ENCODE measurements at places on chromosomes 16 and 17. TPM values are rescaled to one million over a fixed set of nuclear protein-coding genes. Genes with fewer than 3 reads are reported as not detected.

The MYBBP1A gene
- 54.1 TPM for total RNA-seq

DNA sequence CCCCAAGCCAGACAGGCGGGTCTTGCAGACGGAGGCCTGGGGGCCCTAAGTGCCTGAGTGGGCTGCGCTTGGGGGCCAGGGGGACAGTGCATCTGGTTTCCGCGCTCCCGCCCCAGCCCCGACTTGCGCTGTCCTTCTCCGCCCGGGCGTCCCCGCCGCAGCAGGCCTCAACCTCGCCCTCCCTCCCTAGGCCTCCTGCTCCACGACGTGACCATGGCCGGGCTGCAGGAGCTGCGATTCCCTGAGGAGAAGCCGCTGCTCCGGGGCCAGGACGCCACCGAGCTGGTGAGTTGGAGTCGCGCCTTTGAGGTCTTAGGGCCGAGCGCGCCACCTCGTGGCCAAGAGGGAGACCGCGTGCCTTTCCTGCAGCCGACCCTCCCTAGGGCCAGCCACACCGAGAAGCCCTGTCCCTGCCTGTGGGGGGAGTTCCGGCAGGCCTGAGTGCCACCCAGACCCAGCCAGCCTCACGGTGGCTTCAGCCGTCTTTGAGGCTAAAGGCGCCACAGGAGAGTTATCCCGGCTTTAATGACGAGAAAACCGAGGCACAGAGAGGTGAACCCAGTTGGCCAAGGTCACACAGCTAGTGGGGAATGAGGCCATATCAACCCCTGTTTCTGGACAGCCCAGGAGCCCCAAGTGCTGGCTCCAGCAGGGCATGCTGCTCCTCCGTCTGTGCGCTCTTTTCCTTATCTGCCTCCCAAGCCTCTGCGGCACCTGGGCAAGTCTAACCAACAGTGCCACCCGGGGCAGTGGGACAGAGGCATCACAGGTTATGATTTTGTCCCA is 12.2 kb upstream of the NDRG4 start:
- no peaks in the 10 kb centered on the region for H3K36me3 ChIP-seq
- peak overlapping the region; percentile 40 for H3K4me3 ChIP-seq
- H3K4me1 ChIP-seq: peaks cover 10% of the 10 kb centered on the region

The GSDMA gene
- not detected for total RNA-seq

The SLC6A4 gene
- total RNA-seq: 2.0 TPM

DNA sequence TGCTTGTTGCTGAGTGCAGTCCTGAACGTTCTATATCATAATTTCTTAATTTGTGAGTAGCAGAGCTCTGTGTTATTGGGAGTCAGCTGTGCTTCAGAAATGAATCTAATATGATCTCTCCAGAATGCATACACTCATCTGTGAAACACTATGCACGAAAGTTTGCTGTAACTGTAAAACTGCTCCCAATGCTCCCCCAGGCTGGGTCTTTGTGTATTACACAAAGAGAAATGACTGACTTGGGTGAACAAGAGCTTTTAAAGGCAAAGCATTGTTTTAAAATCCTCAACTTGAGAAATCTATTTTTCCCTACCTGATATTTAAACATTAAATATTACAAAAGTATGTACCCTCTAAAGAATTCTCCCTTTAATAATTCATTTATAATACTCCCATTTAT is 636.7 kb upstream of the KIF2B start:
- H3K27me3 ChIP-seq: no peaks in the 10 kb centered on the region
- no peak overlapping the region for H3K4me3 ChIP-seq
- no peaks in the 10 kb centered on the region for H3K36me3 ChIP-seq
- no peaks in the 10 kb centered on the region for H3K4me1 ChIP-seq
- no peak for DNase-seq

The WNK4 gene
- 3.6 TPM for total RNA-seq

- no peaks in the 10 kb centered on the region for H3K27me3 ChIP-seq
- H3K27ac ChIP-seq: no peak overlapping the region
- H3K36me3 ChIP-seq: no peaks in the 10 kb centered on the region
- no peak overlapping the region for H3K4me3 ChIP-seq
Observed at GRCh38 chr17:19304209-19304608, 58.3 kb downstream of the B9D1 start.

The EFCAB3 gene
- total RNA-seq: not detected

DNA sequence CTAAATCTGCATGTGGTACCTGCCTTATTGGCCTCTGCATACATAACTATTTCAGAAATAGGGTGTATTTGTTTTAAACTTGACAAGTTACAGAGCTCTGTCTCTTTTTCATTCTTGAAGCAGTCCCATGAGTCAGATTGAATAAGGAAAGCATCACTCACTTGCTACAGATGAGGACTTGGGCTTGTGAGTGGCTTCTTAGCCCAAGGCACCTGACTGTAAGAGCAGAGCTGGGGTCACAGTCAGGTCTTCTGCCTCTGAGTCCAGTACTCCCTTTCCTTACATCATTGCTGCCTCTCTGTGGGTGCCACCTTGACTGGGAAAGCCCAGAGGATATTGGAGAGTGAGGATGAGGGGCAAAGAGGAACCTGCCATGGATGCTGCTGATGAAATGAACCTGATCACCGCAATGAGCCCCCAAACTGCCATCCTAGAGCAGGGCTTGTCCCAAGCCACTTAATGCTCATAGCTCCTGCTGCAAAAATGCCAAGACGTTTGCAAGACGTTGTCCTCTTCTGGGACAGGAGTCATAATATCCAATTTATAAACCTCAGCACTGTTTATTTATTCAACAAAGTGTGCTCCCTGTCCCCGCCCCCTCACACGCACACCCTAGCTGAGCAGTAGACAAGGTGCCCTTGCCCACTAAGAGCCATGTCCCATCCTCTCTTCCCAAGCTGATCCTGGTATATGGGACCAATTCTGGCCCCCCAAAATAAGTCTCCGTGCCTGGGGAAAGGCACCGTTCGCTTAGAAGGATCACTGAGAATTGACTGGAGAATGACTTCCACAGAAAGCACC is 74.1 kb downstream of the CCDC182 start:
- H3K27ac ChIP-seq: no peak overlapping the region
- no peak overlapping the region for H3K4me3 ChIP-seq
- H3K36me3 ChIP-seq: no peaks in the 10 kb centered on the region
- no peak for DNase-seq
- no peaks in the 10 kb centered on the region for H3K27me3 ChIP-seq

The PLA2G10 gene
- total RNA-seq: not detected

GRCh38 chr16:31083981-31084380 is 4.8 kb downstream of the PRSS53 start:
- DNase-seq: no peak
- no peak overlapping the region for H3K27ac ChIP-seq

The ZFPM1 gene
- total RNA-seq: 0.44 TPM

DNA sequence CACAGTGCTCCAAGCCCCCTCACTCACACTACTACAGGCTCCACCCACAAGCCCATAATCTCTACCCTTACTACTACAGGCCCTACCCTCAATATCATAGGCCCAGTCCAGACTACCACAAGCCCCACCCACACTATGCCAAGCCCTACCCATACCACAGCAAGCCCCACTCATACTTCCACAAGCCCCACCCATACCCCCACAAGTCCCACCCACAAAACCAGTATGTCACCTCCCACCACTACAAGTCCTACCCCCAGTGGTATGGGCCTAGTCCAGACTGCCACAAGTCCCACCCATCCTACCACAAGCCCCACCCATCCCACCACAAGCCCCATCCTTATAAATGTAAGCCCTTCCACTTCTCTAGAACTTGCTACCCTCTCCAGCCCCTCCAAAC is 13.8 kb downstream of the RIPOR1 start:
- H3K4me3 ChIP-seq: no peak overlapping the region
- peaks cover 13% of the 10 kb centered on the region for H3K36me3 ChIP-seq
- no peaks in the 10 kb centered on the region for H3K27me3 ChIP-seq
- no peak for DNase-seq

GRCh38 chr17:15782866-15783265 is 50.8 kb downstream of the TBC1D26 start:
- no peak for DNase-seq
- no peaks in the 10 kb centered on the region for H3K4me1 ChIP-seq
- H3K27me3 ChIP-seq: no peaks in the 10 kb centered on the region
- peak overlapping the region; percentile 57 for H3K4me3 ChIP-seq
- H3K36me3 ChIP-seq: peaks cover 9% of the 10 kb centered on the region

GRCh38 chr17:3888343-3889171 is 4.3 kb downstream of the CAMKK1 start:
- peak; percentile 71 for DNase-seq
- peaks cover 6% of the 10 kb centered on the region for H3K36me3 ChIP-seq
- H3K4me1 ChIP-seq: peaks cover 76% of the 10 kb centered on the region
- H3K27ac ChIP-seq: peak overlapping the region; percentile 82

GRCh38 chr16:51035711-51036110 is 115.4 kb downstream of the SALL1 start:
- no peak overlapping the region for H3K27ac ChIP-seq
- DNase-seq: no peak
- no peaks in the 10 kb centered on the region for H3K36me3 ChIP-seq
- H3K4me1 ChIP-seq: no peaks in the 10 kb centered on the region
- no peaks in the 10 kb centered on the region for H3K27me3 ChIP-seq

GRCh38 chr17:68602289-68602688 is 1.1 kb upstream of the FAM20A start:
- no peak for DNase-seq
- no peak overlapping the region for H3K27ac ChIP-seq
- H3K4me3 ChIP-seq: no peak overlapping the region
- no peaks in the 10 kb centered on the region for H3K36me3 ChIP-seq
- H3K4me1 ChIP-seq: peaks cover 10% of the 10 kb centered on the region
- peaks cover 11% of the 10 kb centered on the region for H3K27me3 ChIP-seq

DNA sequence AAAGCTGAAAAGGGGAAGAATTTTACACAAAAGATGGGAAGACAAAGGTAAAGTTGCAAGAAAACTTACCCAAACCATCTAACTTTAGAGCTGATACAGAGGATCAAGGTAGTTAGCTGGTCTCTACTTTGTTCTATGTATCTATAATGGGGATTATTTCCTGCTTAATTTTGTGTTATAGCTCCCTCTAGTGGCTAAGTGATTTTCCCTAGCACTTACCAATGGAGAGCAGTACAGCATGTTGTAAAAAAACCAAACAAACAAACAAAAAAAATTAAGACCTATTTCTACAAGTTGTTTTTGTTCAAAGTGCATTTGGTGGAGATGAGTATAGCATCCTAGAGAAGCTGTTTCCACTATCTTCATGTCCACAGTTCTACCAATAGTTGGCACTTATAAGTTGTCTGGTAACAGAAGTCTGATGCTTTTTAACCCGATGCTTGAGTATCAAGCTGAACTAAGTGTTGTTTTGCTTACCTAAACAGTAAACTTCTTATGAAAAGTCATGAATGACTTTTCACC is 7.5 kb downstream of the SRSF1 start:
- H3K4me3 ChIP-seq: no peak overlapping the region
- H3K4me1 ChIP-seq: no peaks in the 10 kb centered on the region
- no peak for DNase-seq

- no peak overlapping the region for H3K27ac ChIP-seq
- no peak overlapping the region for H3K4me3 ChIP-seq
Observed at GRCh38 chr17:81802048-81802758, 1.7 kb upstream of the GCGR start.

DNA sequence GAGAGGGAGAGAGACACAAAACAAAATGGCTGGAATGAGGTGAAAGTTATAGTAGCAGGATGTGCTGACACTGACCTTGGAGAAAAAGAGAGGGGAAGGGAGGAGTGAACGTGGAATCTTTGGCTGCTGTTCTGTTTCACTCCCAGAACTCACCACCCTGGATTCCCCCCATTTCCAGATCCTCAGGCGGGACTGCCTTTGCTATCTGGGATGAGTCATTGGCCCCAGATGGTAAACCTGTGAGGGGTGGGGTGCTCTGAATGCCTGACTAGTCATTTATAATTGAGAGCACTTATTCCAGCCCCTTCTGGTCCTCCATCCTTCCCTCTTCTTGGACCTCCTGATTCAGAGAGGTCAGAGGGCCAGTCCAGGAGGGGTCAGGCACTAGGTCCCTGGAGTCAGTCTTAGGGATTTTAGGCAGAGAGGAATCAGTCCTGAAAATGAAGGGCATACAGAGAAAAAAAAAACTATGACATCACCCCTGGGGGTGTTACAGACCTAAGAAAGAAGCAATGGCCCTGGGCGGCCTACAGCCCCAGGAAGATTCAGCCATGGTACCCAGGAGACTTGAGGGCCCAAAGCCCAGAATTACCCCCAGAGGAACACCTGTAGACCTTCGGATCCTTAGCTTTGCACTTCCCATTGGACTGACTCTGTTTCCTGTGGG is 2.2 kb upstream of the ZG16 start:
- no peaks in the 10 kb centered on the region for H3K36me3 ChIP-seq
- no peak for DNase-seq
- H3K4me3 ChIP-seq: no peak overlapping the region
- no peaks in the 10 kb centered on the region for H3K4me1 ChIP-seq

DNA sequence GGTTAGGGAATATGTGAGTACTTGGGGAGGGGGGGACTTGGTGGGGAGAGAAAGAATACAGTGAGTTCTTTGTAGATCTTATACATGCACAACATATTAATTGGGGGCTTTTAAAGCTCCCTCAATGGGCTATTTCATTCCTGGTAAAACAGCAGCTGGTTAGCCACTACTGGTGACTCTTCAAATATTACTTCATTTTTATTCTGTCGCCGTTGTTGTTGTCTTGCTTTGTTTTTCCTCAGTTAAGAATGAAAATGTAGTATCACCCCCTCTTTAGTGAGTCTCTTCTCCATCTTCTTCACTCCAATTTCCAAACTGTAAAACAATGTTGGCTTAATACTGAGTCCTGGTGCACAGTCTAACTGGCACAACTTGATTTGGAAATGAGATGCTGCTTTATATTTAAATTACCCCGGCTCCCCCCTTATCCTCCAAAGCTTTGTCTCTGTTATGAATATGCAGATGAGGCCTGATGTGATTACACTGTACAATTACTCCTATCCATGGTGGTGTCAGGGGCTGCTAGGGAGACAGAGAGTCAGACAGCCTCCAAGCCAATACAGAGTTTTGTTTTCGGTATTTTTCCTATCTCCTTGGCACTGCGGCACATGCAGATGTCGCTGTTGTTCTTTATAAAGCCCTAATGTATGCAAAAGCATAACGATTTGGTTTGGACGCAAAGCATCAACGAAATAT is 256.9 kb upstream of the PMFBP1 start:
- H3K27ac ChIP-seq: no peak overlapping the region
- H3K4me3 ChIP-seq: no peak overlapping the region
- no peaks in the 10 kb centered on the region for H3K4me1 ChIP-seq

GRCh38 chr16:75254359-75254837 is 3.0 kb upstream of the BCAR1 start:
- H3K4me3 ChIP-seq: no peak overlapping the region
- no peaks in the 10 kb centered on the region for H3K36me3 ChIP-seq
- H3K4me1 ChIP-seq: peaks cover 69% of the 10 kb centered on the region
- peak overlapping the region; percentile 93 for H3K27ac ChIP-seq

GRCh38 chr16:72896485-72897118 is 151.3 kb downstream of the ZFHX3 start:
- H3K4me3 ChIP-seq: no peak overlapping the region
- H3K27me3 ChIP-seq: no peaks in the 10 kb centered on the region
- no peaks in the 10 kb centered on the region for H3K4me1 ChIP-seq
- DNase-seq: no peak
- no peaks in the 10 kb centered on the region for H3K36me3 ChIP-seq

The SLC52A1 gene
- total RNA-seq: not detected

DNA sequence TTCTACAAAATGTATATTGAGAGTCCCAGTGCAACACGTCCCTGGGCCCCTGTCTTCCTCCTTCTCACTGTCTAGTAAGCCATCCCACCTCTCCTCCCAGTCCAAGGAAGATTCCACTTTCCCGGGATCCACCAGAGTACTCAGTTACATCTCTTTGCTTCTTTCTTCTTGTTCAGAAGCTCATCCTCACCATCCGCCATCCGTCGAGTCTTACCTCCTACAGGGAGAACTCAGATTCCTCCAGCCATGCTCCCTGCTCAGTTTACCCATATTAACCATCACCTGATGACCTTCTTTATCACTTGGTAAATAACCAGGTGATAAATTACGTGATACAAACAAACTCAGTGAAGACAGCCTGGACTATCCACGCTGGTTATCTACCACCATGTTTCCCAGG is 57.1 kb downstream of the CYTH1 start:
- H3K4me1 ChIP-seq: peaks cover 50% of the 10 kb centered on the region
- no peak overlapping the region for H3K4me3 ChIP-seq

All from tibial nerve (tissue), 4 donors.